ENCODE measurements at places on chromosomes 11 and 22. TPM values are rescaled to one million over a fixed set of nuclear protein-coding genes. Genes with fewer than 3 reads are reported as not detected.

ZNF214 gene
- 1.8 TPM for total RNA-seq

SEC14L2 gene
- total RNA-seq = 10.9 TPM

OR8H2 gene
- not detected for total RNA-seq

RAG2 gene
- total RNA-seq = not detected

IGSF9B gene
- total RNA-seq = 45.0 TPM

PARVG gene
- 14.7 TPM for total RNA-seq

NEFH gene
- 0.33 TPM for total RNA-seq

OR8B12 gene
- total RNA-seq = not detected

RAPSN gene
- total RNA-seq = 0.69 TPM

GRCh38 chr11:29024386-29024785 is 916.2 kb downstream of the METTL15 start:
- no peak for DNase-seq

DNA sequence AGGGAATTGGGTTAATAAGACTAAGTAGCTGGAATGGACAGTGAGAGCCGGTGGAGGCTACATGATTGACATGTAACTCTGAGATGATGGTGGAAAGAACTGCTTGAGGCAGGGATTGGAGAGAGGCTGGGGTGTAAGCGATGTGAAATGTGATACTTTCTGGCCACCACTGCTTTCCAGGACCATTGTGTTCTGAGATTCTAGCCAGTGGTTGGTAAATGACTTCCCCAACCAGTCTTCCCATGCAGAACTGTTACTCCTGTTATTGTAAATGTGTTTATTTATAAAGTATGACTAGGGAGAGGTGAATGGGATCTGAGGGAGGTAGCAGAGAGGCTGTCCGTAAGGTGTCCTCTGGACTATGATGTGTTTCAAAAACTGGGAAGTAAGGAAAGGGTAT is 18.1 kb downstream of the EXT2 start:
- DNase-seq = no peak

DNA sequence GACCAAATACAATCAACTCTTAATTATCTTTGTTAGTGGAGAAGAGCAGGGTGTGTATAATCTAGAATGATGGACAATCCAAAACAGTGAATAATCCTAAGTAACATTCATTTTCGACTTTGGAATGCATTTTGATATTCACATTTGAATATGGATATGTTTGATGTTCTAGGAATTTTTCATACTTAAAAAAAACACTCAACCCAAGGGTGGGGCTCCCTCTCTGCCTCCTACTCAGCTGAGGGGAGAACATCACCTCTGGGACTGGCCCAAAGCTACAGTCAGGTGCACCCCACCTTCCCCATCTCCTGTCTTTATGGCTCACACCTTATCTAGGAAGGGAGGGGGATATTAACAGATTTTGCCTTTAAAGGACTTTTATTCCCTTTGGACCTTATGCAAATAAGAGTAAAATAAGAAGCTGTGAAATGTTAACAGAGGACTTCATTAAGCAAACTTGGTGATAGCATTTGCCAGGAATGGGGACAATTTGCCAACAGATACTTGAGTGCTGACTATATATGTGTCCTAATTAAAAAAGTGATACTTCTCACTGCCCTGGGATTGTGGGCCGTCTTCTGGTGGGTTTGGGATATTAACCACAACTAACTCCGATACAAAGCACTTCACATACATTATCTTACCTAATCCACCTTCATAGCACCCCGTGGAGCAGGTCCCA is 187.0 kb downstream of the ST3GAL4 start:
- DNase-seq = no peak

GRCh38 chr11:128784059-128784804 is 82.9 kb downstream of the KCNJ1 start:
- DNase-seq = no peak

DNA sequence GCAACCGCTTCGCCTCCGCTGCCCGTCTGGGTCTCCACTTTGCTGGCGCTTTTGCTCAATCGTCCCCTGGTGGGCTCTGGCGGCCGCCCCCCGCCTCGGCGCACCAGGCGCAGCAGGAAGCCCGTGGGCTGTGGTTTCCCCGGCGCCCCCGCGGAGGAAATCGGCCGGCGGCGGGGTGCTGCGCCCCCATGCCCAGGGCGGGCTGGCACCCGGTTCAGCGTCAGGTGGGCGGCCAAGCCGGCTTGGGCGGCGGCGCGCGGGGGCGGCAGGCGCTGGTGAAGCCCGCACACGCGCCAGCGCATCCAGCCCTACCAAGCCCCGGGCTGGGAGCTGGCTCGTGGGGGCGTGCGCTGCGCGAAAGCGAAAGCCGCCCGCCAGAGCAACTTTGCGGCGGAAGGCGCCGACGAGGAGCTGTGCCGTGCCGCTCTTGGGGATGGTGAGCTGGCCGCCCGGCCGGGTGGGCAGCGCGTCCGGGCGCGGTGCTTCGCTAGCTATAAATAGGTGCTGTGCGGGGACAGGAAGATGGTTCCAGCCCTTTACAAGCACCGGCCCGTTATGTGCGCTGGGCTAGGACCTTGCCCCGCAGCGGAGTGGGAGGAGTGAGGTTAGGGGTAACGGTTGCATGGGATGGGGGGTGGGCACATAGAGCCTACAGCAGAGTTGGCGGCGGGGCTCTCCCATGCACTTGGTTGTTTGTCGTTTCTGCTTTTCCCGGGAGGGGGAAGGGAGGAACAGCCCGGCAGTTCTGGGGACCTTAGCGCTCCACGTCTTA is 25.0 kb upstream of the SUSD2 start:
- DNase-seq = no peak

- peak; percentile 68 for DNase-seq
Measured at GRCh38 chr11:61837411-61838005, 9.4 kb downstream of the FADS2 start.

DNA sequence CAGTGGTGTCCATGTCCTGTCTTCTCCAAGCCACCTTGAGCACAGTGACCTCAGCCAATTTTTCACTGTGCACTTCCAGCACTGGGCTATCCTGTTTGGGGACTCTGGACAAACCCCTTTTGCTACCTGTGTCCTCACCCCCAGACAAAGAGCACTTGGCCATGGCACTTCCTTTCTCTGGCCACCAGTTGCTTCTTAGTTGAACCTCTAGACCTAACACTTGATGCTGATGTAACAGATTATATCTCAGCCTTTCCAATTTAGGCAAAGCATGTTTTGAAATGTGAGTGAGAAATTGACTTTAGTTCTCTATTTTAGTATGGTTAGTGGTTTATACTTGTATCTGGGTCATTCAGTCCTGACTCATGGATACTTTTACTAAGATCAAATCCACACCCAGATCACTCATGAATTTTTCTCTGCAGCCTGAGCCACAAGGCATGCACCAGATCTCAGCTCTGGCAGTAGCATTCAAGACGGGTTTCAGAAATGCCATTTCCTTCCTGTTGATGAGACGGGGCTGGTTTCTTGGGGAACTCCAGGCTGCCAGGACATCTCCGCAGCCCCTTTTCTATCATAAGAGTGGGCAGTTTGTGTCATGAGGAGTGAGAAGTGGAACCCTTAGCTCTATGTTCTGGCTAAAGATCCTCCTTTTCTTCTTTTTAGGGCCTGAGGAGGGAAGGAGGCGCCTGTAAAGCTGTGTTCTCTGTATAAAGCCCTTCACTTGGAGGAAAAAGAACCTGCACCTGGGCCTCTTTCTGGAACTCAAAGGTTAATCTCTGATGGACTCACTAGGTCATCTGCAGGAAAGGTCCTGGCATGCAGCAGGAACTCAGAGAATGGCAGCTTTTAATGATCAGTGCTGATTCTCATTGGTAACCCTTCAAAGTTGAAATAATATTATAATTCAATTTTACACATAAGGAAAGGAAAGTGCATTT is 185.6 kb upstream of the TENM4 start:
- no peak for DNase-seq

DNA sequence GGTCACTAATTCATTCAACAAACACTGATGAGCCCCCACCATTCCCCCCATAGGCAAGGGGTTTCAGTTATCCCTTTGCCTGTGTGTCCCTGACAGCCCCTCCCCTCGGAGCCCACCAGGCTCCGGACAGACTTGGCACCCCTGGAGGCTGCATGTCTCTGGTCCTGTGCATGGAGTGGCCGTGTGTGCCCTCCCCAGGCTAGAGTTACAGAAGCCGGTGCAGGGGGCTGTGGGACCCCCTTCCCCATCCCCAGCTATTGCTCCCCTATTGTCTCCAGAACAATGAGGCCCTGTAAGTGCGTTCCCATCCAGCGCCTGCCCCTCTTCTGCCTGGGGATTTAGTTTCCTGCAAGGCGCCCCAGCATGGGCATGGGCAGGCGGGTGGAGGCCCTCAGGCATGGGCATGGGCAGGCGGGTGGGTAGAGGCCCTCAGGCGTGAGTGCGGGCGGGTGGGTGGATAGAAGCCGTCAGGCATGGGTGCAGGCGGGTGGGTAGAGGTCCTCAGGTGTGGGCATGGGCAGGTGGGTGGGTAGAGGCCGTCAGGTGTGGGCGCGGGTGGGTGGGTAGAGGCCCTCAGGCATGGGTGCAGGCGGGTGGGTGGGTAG is 1.5 kb downstream of the MUC2 start:
- peak; percentile 60 for DNase-seq

GRCh38 chr22:20979243-20979809 is 2.8 kb upstream of the LZTR1 start:
- DNase-seq = peak; percentile 91

DNA sequence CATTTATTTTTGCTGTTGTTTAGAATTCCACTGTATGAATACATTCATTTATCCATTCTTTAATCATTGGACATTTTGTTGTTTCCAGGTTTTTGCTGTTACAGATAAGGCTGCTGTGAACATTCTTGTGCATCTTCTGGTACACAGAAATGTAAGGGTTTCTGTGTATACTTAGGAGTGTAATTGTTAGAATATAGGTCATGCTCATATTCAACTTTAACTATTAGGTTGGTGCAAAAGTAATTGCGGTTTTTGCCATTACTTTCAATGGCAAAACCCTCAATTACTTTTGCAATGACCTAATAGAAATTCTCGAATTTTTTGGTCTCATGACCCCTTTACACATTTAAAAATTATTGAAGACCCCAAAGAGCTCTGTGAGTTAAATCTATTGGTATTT is 17.3 kb downstream of the ACER3 start:
- DNase-seq = no peak

DNA sequence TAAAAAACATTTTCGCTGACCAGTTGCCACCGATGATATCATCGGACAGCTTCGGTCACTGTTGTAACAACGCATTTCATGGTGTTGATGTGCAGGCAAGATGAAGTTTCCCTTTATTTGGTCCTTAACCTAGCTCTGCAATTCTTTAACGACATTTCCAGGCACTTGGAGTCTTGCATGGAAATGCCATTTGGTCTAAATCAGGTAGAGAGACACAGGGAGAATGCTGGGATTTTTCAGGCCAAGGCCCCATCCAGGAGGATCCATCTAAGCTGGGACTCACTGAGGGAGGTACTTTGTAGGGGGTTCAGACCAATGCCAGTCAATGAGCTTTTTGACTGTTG is 121.5 kb upstream of the RCN1 start:
- DNase-seq = no peak

GRCh38 chr11:122812638-122813037 is 25.7 kb upstream of the CRTAM start:
- DNase-seq = no peak

DNA sequence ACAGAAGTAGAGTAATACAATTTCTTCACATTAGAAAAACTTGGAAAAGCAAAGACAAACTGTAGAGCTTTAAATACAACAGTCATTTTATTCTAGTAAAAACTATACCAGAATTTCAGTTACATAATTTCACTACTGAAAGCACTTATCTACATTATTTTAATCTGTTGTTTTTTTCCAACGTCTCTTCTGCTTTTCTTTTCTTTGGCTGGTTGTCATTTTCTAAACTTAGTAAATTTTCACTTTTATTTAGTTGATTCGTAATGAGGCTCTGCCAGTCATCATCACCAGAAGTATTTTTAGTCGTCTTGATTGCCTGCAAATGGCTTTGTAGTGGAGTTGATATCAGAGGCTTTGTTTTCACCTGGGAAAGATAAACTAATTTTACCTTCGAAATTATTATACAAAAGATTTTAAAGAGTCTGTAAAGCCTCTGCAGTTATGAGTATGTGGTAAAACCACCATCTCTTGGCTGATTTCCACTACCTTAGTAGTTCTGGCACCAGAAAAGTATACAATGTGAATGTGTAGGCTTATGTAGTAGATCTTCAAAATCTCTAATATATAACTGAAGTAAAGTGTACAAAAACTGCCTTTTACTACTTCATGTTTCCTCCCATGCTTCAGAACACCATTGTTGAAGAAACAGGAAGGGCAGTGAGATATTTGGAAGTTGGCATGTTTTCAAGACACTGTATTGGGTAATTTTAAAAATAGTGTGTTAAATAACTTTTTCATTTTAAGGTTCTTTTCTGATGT is 19.2 kb downstream of the EIF3M start:
- DNase-seq = no peak

DNA sequence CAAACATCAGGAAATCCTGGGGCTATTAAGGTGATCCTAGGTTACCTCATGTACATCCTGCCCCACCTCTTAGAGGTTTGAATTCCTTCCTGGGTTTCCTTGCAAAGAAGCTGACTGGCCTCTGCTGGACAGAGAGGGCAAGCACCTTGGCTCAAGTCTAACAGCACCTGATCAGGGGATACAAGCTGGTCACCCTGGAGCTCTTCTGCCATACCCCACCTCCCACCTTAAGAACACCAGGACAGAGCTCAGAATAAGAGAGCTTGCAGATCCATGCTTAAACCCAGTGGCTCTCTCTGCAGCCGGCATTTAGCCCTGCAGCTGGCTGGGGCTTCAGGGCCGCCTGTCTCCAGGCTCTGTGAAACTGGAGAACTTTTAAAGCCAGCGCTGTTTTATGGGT is 386.6 kb upstream of the NARS2 start:
- DNase-seq = no peak

- no peak for DNase-seq
Measured at GRCh38 chr11:125513705-125514265, 17.7 kb upstream of the FEZ1 start.

DNA sequence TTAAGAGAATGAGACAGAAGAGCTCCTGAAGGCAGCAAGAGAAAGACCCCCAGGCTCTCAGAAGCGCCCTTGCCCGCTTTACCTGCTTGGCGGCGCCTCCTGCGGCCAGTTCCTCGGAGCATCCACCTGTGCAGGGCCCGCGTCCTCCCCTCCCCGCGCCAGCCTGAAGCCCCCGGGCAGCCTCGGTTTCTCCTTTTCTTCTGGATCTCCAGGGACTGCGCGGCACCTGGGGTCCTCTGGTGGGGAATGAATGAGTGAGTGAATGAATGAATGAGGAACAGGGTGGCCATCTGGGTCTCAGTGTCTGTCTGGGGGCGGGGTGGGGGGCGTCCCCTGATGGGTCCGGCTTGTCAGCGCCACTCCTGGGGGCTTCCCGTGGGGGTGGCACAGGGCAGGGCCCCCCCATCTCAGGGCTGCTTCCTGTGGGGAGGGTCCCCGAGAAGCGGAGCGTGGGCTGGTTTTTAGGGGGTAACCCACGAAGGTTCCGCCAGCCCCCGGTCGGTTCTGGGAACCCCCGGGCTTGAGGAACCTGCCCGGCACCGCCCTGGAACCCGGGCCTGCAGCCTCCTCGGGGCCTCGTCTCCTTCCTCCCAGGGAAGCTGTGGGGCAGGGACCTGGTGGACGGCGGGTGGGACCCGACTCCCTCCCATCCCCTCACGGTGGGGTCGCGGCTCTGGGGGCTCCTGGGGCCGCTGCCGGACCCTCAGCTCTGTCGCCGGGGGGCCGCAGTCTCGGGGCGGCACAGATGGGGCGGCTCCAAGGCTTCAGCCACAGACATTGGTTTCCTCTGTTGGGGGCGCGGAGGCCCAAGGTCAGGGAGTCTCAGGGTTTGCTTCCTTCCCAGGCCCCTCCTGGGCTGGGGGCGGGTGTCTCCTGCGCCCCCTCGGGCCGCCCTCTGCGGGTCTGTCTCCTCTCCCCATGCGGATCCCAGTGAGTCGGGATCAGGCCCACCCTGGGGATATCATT is 8.3 kb upstream of the KRTAP5-7 start:
- peak; percentile 69 for DNase-seq

GRCh38 chr11:118295199-118295598 is 9.3 kb upstream of the CD3E start:
- no peak for DNase-seq
